Eye (tissue), 1 donor: ENCODE measurements at places on chromosomes 11 and 22.

- no peak for DNase-seq
These were observed 22.3 kb downstream of the PPFIBP2 start for GRCh38 chr11:7536100-7536499.

- no peak for DNase-seq
These were observed 60.3 kb downstream of the SPON1 start for GRCh38 chr11:14022821-14023220.

DNA sequence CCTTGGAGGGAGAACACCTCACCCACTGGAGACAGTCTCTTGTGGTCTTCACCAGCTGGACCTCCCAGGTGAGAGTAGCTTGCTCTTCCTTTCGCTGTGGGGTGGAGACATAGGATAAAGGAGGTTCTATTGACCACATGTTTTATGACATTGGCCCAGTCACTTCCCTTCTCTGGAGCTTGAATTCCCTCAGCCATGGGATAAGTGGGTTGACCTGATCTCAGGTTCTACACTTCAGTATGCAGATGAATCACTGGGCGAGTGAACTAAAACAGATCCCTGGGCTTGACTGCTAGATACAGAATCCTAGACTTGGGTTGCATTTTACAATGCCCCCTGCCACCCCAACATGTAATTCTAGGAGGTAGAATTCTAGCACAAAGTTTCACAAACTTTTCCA lies 54.8 kb upstream of the PRSS23 start:
- DNase-seq, result no peak

DNA sequence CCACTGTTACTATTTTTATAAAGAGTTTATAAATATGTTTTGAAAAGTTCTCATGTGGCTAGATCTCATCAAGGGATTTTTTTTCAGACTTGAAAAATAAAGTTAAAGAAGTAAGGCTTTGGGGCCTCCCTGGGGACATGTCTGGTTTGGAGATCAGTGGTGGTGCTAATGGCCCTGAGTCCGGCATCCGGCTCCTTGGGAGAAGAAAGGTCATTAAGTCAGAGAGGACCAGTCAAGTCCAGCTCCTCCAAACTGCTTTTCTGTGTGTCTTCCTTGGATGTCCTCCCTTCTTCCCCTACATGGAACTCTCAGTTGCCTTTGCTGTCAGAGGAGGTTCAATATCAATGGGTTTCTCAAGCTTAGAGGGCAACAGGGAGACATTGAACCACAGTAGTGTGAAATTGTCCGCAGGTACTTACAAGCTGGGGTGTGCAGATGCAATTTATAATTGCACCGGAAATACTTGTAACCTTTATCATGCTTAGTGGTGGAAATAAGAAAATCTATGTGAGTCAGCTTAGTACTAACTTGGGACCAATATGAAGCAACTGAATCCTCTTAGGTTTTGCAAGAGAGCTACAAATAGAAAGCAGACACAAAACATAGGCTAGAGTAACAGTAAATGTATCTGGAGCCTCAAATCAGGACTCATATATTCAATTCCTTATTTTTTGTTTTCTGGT lies 144.3 kb downstream of the TEAD1 start:
- DNase-seq, result no peak

GRCh38 chr11:12750181-12750580 lies 76.0 kb downstream of the TEAD1 start:
- no peak for DNase-seq

GRCh38 chr22:29117799-29118477 lies 45.1 kb downstream of the KREMEN1 start:
- no peak for DNase-seq

DNA sequence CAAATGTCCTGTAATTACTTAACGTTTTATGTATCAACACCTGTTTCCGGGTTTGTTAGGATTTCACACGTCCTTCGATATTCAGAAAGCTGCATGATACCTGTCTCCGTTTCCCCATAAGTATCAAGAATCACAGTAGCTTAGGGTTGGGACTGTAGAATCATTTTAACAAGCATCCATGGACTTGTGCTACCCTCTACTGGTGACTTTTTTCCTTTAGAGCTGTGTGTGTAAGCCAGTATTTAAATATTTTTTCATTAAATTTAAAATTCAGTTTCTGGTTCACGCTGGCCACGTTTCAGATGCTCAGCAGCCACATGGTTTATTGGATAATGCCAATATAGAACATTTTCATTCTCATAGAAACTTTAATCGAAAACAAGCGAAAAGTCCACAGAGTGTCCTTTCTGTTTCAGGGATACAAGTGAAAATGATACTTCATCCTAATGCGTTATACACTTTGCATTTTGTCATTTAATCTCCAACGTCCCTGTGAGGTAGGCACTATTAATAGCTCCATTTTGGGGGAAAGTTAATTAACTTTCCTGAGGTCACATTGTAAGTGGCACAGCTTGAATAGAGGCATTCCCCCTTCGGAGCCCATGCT lies 61.5 kb upstream of the SLC25A18 start:
- DNase-seq, result peak; percentile 91

GRCh38 chr11:48078689-48079088 lies 98.3 kb downstream of the PTPRJ start:
- no peak for DNase-seq

GRCh38 chr22:26669060-26669481 lies 11.7 kb downstream of the MIAT start:
- peak; percentile 71 for DNase-seq

DNA sequence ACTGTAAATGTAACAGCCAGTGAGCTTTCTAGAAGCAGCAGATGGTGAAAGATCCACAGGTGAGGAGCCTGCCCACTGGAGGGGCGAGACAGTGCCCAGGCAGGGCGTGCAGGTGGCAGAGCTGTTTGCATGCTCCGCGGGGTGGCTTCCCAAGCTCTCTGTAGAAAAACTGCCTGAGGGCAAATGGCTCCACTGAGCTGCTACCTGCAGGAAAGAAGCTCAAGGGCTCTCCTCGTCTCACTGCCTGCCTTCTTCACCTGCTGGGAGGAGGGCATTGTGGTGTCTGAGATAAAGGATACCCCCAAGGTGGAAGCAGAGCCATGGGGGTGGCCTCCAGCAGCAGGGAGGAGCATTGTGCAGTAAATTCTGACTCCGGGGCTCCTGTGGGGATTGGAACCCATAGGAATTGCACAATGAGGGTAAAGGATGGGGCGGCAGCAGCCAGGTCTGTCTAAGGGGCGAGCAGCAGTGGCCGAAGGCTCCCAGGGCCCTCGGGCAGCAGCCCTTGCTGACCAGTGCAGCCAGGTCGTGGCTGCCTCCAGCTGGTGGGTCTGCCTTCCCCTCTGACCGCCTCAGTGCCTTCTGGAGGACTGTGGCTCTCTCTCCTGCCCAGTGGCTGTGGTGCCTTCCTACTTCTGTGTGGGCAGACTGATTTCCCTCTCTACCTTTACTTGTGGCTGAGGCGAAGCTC lies 28.0 kb upstream of the CABP7 start:
- no peak for DNase-seq

GRCh38 chr11:76734456-76735420 lies 48.4 kb upstream of the TSKU start:
- DNase-seq, result peak; percentile 44

- DNase-seq, result peak; percentile 30
These were observed 282.4 kb downstream of the C11orf87 start for GRCh38 chr11:109704432-109704831.

GRCh38 chr22:49971232-49972162 lies 10.9 kb downstream of the PIM3 start:
- peak; percentile 64 for DNase-seq

DNA sequence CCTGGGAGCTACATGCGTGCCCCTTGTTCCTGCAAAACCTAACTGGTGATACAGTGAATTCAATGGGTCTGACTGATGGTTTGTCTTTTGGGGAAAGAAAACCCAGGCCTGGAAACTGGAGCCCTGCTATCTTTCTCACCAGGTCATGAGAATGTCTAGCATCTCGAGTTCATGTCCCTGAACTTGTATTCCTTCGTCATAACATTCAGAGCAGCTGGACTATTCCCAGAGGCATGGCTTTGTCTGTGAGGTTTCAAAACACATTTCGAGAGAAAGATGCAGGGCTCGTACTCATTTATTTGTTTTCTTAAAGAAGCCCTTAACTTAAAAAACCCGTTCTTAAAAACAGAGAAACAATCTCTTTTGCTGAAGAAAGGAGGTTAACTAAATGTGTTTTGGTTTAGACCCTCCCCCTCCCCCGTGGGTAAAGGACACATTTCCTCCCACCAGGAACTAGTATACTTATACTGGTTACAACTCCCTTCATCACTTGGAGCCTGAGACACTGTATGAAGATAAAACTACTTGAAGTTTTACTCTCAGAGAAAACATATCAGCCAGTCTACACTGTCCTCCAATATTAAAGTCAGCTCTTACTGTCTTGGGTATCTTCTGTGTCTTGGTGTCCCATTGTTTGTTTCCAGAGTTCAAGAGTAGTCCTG lies 43.2 kb downstream of the ME3 start:
- DNase-seq, result peak; percentile 28

DNA sequence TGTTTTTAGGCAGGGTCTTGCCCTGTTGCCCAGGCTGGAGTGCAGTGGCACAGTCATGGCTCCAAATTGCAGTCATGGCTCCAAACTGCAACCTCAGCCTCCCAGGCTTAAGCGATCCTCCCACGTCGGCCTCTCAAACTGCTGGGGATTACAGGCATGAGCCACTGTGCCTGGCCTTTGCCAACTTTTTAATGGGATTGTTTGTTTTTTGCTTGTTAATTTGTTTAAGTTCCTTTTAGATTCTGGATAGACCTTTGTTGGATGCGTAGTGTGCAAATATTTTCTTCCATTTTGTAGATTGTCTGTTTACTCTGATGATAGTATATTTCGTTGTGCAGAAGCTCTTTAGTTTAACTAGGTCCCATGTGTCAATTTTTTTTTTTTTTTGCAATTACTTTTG lies 10.0 kb upstream of the SCGB1D1 start:
- no peak for DNase-seq

DNA sequence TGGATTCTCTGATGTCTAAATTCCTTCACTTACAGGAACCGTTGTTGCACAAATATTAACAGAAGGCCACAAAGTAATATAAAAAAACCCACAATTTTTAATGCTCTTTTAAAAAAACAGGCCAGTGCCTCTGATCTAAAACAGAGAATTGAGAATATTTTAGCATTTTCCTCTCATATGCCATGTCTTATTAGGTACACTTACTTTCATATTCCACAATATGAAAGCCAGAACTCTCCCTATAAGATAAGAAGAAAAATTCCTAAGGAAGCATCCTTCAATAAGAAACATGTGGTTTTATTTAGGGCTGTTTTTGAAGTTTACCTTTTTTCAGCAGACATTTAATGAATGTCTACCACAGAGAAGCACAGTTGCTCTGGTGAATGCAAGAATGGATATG lies 214.5 kb downstream of the FAT3 start:
- no peak for DNase-seq

DNA sequence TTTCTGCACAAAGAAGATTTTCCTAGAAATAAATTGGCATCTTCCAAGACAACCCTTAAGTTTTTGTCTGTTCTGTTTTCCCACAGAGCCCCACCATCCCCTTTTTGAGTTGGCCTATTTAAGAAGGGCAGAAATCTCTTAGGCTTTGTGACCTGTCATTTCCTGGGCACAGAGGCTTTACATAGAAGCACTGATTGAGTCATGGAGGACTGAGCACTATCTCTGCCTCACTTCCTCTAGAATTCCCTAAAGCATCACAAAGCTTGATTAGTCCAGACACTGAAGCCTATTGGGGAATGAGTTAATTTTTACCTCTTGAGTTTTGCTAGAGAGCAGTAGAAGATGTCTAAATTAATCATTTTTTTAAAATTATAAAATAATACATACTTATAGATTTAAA lies 25.4 kb downstream of the TRIM44 start:
- peak; percentile 53 for DNase-seq

DNA sequence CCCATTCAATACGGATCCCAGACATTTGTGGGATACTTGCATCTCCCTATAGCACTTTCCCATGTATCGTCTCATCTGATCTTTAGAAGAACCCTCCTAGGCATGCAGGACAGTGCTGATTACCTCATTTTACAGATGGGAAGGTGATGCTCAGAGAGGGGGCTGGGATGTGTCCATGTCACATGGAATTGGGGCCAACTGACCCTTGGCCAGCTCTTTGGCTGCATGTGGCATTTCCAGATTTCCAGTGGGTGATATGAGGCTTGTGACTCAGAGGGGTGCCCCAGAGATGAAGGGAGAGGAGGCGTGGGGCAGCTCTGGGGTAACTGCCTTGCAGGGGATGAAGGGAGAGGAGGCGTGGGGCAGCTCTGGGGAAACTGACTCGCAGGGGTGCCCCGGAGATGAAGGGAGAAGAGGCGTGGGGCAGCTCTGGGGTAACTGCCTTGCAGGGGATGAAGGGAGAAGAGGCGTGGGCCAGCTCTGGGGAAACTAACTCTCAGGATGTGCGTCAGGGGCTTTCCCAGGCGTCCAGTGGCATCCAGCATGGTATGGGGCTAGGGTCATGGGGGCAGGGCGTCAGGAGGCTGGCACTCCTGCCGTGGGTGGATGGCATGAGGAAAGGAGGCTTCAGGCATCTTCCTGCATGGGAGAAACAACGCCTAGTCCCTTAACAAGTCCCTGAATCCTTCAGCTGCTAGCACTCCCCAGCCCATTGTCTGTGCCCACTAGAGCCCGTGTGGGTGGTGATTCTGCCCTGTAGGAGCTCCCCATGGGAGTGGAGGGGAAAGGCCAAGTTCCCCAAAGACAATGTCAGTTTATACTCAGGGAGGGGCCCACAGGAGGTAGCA lies 11.9 kb upstream of the CERK start:
- DNase-seq, result no peak

GRCh38 chr11:6319704-6320410 lies 444 bp downstream of the CAVIN3 start:
- peak; percentile 89 for DNase-seq

- DNase-seq, result no peak
These were observed 80.1 kb downstream of the EFCAB6 start for GRCh38 chr22:43731988-43732387.

DNA sequence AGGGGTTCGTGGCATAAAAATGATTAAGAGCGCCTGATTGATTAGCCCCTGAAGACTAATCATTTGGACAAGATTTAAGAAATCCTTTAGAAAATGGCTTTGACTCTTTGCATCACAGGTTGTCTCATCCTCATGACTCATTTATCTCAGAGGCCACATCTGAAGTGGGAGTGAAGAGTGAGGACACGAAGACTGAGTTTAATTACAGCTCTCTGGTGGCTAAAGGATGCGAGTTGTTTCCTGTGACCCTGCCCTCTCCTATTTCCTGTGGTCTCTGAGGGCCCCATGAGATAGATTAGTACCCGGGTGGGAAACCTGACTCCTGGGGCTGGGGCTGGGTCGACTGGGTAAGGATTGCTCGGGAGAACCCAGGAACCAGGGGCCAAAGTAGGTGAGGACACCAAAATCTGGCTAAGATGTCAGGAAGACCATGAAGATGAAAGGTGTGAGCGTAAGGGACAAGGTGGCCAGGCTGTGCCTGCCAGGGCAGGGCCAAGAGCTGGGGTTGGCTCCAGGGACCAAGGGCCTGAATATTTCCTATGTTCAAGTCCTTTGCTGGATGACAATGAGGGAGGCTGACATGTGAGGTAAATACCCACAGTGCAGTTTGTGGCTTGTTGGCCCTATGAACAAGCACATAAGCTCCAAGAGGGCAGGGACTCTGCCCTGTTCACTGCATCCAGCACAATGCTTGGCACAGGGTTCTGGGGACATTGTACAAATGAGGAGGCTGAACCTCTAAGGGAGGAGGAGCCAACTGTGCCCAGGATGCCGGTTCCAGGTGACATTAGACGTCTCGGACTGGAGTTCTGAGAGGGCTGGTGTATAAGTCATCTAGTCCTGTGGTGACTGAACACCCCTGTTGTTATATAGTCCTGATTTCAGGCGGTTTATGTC lies 3.6 kb downstream of the OTOG start:
- no peak for DNase-seq
